Stimulated activated CD4-positive, alpha-beta T cell treated with anti-CD3 and anti-CD28 coated beads, Interleukin-2, amount 100 ng/mL, for 4 hours (primary cell): ENCODE measurements at places on chromosomes 4 and X.

GRCh38 chr4:175373031-175373430 is 439.0 kb downstream of the GPM6A start:
- no peak for DNase-seq

DNA sequence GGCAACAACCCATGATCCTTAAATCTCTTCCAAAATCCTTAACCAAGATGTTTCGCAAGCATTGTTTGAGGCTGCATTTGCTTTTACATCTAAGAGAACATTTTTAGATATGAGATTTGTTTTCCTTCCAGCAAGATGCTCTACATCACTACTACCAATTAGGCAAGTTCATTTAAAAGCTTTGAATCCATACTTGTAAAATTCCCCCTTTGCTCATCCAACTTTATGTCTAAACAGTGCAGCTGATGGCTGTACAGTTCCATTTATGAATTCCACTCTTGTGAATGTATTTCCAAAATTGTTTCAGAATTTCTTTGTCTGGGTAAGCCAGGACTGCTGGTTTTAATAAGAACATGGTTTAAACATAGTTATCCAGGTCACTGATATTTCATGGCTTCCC is 31.5 kb downstream of the RAI2 start:
- no peak for DNase-seq

DNA sequence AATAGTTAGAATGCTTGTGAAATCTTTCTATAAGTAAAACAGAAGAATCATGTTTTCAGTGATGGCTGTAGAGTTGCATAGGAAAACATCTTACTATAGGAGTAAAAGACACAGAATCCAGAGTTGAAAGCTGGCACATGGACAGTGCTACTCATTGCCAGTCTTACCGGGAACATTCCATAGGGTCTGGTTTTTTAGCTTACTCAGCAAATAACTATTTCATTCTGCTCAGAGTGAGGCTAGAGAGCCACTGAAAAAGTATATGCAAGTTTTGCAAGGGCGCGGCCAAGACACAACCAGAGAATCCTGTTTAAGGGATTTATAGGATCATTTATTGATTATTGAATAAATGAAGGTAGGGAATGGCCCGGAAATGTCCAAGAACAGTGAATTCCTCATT is 60.3 kb downstream of the MTHFD2L start:
- no peak for DNase-seq

DNA sequence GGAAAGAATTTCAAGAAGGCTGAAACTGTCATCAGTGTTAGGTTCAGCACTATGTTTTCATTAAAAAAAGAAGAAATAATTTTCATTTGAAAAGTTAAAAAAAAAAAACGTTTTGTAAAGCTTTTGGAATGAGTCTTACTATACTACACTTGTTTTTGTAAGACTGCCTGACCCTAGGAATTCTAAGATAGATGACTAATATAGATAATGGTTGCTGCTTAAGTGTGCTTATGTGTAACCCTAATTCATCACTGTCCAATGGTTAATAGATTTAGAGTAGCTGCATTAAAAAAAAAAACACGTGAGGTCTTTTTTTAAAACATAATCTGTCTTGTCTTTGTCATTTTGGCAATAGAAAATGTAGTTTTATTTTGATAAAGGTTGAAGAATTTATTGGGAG is 323.2 kb downstream of the IL1RAPL1 start:
- DNase-seq: no peak

GRCh38 chr4:98519268-98519977 is 139.0 kb downstream of the TSPAN5 start:
- no peak for DNase-seq

DNA sequence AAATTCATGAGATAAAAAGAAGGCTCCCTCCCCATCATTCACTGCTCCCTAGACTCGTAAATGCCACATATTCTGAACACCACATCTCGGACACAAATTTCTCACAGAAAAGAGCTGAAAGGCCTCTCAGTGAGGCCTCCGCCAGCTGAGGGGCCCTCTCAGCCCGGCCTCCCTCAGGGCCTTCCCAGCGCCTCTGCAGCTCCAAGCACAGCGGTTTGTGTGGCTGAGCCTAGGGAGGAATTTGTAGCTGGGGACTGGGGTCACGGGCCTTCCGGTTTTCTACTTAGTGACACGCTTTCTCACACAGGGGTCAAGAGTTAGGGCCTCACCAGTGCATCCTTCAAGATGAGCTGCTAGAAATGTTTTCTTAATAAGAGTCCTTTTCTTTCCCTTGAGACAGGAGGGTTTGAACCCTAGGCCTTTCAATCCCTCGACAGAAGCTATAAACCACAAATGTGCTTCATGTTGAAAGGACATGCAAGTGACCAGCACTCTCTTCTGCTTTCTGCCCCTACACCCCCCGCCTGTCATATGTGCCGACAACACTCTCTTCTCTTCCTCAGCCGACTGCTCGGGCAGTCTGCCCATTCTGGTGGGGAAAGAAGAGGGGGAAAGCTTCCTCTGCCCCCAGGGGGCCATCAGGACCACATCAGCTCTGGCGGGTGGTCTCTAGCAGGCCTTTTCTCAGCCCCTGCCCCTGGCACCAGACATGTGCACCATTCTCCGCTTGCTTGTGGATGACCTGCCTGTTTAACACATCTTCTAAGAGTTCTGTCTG is 104.9 kb downstream of the CHIC2 start:
- DNase-seq: no peak

GRCh38 chr4:96227515-96227914 is 387.6 kb downstream of the PDHA2 start:
- DNase-seq: no peak

DNA sequence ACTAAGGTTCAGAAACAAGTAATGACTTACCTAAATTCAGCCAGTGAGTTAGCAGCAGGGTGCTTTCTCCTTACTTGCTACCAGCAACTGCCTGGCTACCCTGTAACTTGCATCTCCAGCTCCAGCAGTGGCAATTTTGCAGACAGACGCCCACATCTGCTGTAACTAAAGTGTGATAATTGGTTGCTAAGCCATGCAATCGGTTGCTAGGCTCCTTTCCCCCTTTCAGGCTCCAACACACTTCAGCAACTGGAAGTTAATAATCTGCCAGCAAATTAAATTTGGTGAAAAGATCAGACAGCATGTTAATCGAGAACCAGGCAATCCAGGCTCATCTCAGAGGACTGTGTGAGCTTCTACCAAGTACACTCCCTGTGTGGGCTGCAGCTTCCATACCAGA is 24.2 kb upstream of the ARHGEF9 start:
- no peak for DNase-seq

DNA sequence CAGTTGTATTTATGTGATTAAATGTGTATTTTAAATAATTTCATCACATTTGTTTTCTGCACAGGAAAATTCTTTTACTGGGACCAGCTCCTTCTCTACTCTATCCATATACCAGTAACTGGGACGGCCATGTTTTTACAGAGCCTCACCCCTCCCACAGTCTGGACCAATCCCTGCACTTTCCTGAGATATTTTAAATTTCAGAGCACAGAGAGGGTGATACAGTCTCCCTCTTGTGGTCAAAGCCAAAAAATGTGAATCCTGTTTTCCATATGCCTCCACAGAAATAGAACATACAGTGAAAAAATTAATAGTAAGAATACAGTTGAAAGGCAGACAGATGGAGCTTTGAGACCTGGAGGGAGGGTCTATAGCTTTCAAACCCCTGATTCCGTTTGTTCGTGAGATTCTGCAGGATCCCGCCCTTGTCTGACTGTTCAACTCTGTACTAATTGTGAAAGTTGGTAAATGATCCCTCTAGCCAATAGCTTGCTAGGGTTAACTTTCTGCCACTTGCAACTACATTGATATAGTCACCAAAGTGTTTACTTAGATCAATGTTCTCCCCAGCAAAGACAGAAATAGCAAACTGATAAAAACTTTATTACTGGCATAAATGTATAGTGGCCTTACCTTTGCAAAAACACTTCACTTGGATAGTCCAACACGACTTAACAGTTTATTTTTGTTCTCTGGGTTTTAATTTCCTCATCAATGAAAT is 172.2 kb downstream of the PPARGC1A start:
- no peak for DNase-seq

- no peak for DNase-seq
Observed at GRCh38 chrX:55787727-55788126, 70.2 kb downstream of the RRAGB start.

DNA sequence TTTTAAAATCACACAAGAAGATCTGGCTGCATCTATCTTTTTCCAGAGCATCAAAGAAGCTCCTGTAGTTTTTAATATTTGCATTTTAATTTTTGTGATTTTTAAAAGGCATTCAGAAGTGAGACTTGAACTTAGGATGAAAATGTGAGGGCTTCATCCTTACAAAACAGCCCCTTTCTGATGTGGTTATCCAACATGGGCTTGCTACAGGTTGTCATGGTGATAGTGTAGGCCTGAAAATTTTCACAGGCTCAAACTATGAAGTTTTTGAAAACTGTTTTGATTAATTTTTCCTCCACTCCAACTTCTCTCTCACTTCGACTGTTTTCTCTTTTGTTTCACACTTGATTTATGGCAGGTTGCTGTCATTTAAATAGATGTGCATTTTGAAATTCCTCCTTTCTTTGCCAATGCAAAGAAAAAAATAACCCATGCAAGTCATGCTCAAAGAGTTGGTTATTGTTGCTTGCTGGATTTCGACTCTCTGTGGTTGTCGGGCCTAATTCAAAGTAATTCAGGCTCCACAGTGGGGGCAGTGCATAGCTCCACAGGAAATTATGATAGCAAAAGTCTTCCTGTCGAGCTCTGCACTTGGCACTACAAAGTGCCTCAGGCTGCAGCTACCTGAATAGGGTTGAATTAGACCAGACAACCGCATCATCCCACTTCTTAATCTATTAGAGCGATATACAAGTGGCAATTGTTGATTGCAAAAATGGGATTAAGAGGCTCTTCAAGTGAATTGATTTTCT is 201.0 kb upstream of the GPR101 start:
- DNase-seq: no peak

- no peak for DNase-seq
Observed at GRCh38 chr4:160386846-160387245, 1284.0 kb downstream of the RAPGEF2 start.

- no peak for DNase-seq
Observed at GRCh38 chrX:122565952-122566351, 618.1 kb upstream of the GRIA3 start.

GRCh38 chr4:186067757-186068385 is 1.1 kb upstream of the TLR3 start:
- DNase-seq: no peak

- no peak for DNase-seq
Observed at GRCh38 chr4:73311428-73311827, 52.8 kb upstream of the ANKRD17 start.
